ENCODE measurements at places on chromosomes 7 and 10.

DNA sequence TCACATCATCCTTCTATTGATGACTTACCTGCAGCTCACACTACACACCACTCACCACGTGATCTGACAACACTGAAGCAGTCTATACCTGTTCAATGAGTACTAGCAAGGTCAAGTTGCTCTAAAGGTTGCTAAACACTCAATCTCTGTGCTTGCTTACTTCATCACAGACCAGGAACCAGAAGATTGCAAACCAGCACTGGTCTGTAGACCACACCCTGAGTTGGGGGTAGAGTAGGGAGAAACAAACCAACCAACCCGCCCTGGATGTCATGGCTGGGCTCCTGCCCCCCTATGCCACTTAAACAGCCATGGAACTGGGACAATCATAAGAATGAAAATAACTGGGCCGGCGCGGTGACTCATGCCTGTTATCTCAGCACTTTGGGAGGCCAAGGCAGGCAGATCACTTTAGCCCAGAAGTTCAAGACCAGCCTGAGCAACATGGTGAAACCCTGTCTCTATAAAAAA is 19.6 kb downstream of the DLG5 start:
- DNase-seq = no peak

GRCh38 chr10:121797490-121797889 is 130.3 kb downstream of the ATE1 start:
- DNase-seq = no peak

DNA sequence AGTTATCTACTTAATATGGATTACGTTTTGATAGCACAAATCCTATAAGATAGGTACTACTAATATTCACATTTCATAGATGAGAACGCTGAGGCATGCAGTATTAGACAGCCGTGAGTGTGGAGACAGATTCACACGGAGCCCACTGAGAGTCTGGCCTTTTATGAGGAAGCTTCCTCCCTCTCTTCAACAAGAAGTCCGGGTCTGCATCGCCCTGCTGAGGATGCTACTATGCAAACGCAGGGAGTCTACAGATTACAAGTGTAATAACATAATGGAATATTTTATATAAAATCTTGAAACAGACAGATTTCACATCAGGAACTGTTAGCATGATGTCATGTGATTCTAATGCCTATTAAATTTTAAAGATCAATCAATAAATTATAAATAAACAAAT is 255.9 kb upstream of the GLI3 start:
- DNase-seq = no peak

GRCh38 chr7:145497911-145498525 is 618.6 kb upstream of the CNTNAP2 start:
- no peak for DNase-seq

GRCh38 chr7:36075561-36075960 is 77.5 kb upstream of the EEPD1 start:
- DNase-seq = no peak
